ENCODE measurements at places on chromosomes 2 and 18.

DNA sequence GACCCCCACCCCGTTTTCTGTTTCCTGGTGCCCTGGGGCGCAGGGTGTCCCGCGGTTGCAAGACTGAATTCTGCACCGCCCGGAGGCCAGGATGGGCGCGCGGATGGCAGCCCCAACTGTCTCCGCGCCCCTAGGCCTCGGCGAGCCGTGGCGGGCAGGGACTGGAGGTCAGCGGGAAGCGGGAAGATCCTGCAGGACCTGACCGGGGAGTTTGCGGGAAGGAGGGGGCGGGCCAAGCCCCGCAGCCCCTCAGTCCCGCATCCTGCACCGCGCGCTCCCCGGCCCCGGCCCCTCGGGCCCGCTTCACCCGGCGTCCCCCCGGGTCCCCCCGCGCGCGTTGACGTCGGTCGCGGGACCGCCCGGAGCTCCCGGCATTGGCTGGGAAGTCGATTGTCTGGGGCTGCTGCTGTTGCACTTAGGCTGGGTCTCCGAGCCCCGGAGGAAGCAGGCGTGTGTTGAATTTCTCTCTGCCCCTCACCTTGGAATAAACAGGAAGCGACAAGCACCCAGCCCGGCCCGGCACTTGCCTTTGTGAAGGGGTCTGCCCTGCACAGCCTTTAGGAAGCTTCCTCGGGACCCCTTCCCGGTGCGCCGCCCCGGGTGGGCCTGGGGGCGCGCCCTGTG, at the start of gene LDLRAD4:
LDLRAD4 (plus strand) TSS at position 393 of the 624 bp plus-strand sequence.
- peak; percentile 43 for DNase-seq

DNA sequence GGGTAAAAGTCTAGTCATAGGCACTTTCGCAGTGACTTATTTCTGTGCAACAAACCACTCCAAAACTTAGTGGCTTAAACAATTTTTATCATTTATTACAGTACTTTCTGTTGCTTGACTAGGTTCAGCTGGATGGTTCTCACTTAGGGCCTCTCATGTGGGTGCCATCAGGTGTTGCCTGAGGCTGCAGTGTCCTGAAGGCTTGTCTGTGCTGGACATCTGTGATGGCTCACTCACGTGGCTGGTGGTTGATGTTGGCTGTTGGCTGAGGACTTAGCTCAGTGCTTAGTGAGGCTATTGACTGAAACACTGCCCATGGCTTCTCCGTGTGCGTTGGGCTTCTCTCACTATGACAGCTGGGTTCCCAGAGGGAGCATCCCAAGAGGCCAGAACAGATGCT, 81.4 kb upstream of the GCFC2 start:
- no peak for DNase-seq

GRCh38 chr2:11938196-11938595, 191.8 kb downstream of the LPIN1 start:
- no peak for DNase-seq

- DNase-seq = no peak
Observed at GRCh38 chr2:168643979-168644378, 158.5 kb upstream of the NOSTRIN start.

DNA sequence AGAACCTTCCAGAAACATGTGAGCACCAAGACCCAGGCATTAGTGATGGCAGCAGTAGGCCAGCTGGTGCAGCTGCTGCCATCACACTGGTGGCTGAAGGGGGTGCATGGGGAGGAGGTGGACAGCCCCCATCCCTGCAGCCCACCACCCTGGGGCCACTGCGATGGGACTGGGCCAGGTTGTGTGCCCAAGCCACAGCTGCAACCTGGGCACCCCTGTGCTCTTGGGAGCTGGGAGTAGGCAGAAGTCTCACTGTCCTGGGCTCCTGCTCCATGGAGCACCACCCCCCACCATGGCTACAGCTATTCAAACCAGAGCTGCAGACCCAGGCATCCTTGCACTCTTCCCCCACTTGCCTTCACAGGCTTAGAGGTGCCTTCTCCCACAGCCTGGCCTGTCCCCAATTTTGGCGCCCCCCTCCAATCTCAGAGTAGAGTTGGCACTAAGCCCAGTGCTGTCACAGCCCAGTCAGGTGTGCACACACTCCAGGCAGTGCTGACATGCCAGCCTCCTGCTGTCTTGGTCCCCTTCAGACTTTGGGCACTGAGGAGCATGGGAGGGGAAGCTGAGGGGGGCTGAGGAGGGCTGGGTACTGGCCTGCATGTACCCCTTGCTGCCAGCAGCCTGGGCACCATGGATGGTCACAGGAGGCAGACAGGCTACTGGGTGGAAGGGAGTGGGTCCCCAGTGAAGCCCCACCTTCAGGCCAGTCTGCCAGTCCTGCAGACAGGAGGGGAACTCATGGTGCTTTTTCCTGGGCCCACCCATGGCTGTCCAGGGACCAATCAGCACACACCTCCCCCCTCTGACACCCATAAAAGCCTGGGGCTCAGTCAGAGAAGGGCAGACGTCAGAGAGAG, 67.1 kb downstream of the CYP26B1 start:
- no peak for DNase-seq

DNA sequence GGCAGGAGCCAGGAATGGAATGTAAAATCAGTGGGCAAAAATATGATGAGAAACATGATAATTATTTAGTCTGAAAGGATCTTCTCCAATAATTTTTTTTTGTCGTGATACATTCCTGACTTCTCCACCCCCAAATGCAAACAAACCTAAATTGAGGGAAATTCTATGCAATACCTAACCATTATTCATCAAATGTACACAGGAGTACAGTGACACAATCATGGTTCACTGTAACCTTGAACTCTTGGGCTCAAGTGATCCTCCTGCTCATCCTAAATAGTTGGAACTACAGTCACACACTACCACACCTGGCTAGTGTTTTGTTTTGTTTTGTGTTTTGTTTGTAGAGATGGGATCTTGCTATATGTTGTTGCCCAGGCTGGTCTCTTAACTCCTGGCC, 46.5 kb downstream of the RAB10 start:
- DNase-seq = no peak

DNA sequence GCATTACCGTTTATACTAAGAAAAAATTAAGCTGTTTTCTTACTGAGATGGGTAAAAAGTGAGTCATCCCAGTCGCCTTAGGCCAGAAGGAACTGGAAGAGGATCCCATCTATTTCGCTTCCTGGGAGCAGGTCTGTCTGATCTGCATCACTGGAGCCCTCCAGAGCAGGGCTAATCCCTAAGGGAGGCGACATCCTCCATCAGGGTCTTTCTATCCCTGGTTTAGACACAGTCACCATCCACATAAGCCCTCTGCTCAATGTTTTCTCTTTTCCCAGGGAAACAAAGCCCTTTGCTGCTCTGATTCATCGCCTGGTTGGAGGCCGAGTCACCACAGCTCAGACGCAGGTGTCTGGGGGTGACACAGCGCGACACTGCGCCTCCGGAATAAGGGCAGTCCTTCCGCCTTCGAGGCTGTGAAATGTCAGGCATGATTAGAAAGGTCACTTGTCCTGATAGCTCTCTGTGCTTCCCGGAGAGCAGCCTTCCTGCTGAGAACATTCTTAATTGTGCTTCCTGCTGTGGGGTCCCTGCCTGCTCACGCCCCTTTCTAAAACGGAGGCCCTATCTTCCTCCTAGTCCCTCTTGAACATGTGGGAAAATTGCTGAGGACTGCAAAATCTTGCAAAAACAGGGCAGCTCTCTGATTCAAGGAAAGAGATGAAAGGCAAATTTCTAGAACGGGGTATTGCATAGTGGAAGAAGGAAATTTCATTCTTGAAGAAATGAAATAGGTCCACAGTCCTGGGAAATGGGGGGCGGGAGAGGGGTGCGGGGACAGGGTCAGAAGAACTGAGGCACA, 56.3 kb downstream of the MARCHF4 start:
- no peak for DNase-seq

GRCh38 chr2:145431181-145431951, 911.4 kb upstream of the ZEB2 start:
- no peak for DNase-seq
